ENCODE measurements at places on chromosomes 2 and 18.

GRCh38 chr2:227293531-227293930 lies 31.5 kb upstream of the MFF start:
- DNase-seq = no peak

- peak; percentile 91 for DNase-seq
These were observed 21.8 kb downstream of the COLEC12 start for GRCh38 chr18:478681-479080.

- no peak for DNase-seq
These were observed 1.5 kb downstream of the RAX start for GRCh38 chr18:59271606-59272220.

DNA sequence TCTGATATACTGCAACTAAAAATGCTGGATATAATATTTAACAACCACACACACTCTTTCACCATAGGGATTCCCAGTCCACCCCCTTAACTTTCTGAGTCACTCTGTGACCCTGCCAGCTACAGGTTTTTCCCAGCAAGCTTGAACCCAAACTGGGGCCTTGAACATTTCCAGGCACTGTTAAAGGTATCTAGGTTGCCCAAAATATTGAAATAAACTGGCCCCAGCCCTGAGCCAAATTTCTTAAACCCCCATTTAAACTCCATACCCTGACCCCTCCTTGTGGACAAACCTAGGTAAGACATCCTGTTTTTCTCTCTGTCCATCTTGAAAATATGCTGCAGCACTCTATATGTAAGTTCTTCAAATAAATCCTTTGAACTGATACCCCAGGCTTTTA lies 19.7 kb upstream of the DCTN1 start:
- DNase-seq = peak; percentile 41

GRCh38 chr2:15819562-15820256 lies 120.6 kb upstream of the MYCN start:
- no peak for DNase-seq

GRCh38 chr2:17689010-17689409 lies 64.6 kb downstream of the SMC6 start:
- DNase-seq = no peak

GRCh38 chr2:112706170-112706664 lies 14.6 kb upstream of the NT5DC4 start:
- peak; percentile 87 for DNase-seq

- DNase-seq = no peak
These were observed 160.5 kb downstream of the XIRP2 start for GRCh38 chr2:167048829-167049228.

DNA sequence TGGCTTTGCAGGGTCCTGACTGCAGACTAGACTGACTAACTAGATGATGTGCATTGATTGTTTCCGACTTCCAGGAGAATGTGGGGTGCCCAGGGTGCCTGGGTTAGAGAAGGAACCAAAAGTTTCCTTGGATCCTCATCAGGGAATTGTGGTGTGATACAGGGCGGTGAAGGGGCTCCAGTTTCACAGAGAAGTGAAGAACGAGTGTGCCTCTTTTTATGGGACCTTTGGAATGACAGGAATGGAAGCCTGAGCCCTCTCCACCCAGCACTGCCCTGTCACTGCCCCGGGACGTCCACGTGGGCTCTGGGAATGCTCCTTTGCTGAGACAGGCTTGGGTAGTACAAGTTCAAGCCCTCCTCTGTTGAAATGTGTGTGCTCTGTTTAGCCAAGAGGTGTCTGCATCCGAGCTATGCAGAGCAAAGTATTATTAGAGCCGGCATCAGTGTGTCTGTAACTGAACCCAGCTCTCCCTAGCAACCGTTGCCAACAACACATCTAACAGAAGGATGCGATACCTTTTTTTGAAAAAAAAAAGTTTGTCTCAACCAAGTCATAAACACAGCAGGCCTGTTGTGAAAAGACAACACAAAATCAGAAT lies 183.6 kb downstream of the SMAD7 start:
- DNase-seq = peak; percentile 60

- DNase-seq = peak; percentile 18
These were observed 37.3 kb downstream of the PTCD3 start for GRCh38 chr2:86143307-86143706.

- no peak for DNase-seq
These were observed 57.4 kb downstream of the ATIC start for GRCh38 chr2:215369181-215369760.

DNA sequence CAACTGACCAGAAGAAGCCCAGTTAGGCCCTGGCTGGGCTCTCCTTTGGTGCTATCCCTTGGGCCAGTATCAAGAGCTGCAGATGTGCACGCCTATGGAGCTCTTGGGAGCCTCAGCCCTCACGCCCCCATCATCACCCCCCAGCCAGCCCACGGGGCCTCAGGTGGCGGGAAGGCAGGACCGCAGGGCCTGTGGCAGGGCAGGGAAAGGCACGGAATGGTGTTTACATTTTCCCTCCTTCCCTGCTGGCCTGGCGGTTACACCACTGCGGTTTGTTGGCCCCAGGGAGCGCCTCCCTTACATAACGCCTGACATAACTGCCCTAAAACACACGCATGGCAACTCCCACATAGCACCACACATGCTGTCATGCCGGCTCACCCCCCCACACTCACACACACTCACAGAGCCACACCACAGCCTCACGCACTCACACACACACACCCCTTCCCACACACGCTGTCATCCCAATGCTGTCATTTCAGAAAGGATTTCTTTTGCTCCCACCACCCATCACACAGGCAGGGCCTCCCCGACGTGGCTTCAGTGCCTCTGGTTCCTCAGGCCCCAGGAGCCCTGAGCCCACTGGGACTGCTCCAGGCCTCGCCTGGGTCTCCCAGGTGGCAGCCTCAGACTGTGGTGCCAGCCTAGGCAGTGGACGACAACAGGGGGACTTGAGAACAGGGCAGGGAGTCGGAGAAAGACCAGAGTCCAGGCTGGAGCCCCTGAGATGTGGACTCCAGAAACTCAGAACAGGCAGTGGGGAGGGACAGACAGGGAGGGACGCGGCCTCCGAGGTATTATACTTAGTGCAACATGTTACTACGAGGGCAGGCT lies 15.7 kb downstream of the ZFP36L2 start:
- peak; percentile 45 for DNase-seq
